ENCODE measurements at places on chromosomes 11 and 22.
A peak's percentile ranks its signal among the peaks of the same experiment; 100 is the strongest.

- DNase-seq = peak; percentile 81
Observed at GRCh38 chr11:109853156-109853776, 239.9 kb upstream of the ZC3H12C start.

DNA sequence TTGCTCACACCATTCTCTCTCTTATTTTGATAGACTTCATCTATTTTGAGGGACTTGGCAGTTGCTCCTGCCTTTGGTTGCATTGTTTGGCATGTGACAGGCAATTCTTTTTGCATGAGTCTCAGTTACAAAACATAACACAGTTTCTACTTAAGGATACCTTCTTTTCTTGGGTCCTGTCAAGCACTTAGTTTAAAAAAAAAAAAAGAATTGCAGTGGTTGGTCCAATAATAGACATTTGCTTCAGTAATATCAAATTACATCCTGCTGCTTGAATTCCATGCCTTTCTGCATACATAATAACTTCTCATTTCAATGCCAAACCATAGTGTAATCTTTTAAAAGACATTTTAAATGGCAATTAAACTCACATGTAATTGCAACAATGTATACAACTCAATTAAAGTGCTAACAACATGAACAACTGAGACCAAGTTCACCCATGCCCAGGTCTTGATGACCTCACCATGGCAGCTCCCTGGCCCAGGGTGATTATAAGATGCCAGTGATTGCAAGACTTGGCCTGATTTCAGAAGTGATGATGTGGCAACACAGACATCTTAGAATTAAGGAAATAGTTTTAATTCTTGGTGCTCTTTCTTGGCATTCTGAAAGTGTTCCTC, 32.2 kb upstream of the PLET1 start:
- DNase-seq = peak; percentile 97

GRCh38 chr11:34216706-34217105, 111.3 kb downstream of the NAT10 start:
- DNase-seq = no peak

GRCh38 chr11:19915808-19916207, 203.2 kb downstream of the NAV2 start:
- DNase-seq = no peak

- peak; percentile 16 for DNase-seq
Observed at GRCh38 chr11:110856996-110857812, 145.0 kb upstream of the ARHGAP20 start.

- no peak for DNase-seq
Observed at GRCh38 chr11:64250415-64251015, 815 bp upstream of the PLCB3 start.

- DNase-seq = no peak
Observed at GRCh38 chr22:22609291-22609690, 35.1 kb upstream of the GGTLC2 start.

DNA sequence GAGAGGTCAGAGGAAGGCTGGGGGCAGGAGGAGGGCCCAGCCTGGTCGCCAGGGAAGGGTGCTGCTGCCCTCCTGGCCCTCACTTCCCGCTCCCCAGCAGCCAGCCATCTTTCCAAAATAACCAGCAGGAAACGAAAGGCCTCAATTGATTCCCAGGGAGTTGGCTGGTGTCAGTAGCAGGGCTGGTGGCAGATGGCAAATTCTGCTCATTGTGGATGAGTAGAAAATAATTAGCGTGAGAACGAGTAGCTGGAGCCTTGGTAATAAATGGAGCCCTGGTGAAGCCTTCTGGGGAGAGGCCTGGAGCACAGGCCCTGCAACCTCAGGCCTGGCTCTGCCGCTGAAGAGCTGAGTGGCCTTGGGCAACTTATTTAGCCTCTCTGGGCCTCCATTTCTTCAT, 31.3 kb downstream of the DAGLA start:
- DNase-seq = no peak

- no peak for DNase-seq
Observed at GRCh38 chr22:46251816-46252380, 1.8 kb upstream of the CDPF1 start.

GRCh38 chr11:86186386-86186785, 58.2 kb upstream of the EED start:
- peak; percentile 70 for DNase-seq

DNA sequence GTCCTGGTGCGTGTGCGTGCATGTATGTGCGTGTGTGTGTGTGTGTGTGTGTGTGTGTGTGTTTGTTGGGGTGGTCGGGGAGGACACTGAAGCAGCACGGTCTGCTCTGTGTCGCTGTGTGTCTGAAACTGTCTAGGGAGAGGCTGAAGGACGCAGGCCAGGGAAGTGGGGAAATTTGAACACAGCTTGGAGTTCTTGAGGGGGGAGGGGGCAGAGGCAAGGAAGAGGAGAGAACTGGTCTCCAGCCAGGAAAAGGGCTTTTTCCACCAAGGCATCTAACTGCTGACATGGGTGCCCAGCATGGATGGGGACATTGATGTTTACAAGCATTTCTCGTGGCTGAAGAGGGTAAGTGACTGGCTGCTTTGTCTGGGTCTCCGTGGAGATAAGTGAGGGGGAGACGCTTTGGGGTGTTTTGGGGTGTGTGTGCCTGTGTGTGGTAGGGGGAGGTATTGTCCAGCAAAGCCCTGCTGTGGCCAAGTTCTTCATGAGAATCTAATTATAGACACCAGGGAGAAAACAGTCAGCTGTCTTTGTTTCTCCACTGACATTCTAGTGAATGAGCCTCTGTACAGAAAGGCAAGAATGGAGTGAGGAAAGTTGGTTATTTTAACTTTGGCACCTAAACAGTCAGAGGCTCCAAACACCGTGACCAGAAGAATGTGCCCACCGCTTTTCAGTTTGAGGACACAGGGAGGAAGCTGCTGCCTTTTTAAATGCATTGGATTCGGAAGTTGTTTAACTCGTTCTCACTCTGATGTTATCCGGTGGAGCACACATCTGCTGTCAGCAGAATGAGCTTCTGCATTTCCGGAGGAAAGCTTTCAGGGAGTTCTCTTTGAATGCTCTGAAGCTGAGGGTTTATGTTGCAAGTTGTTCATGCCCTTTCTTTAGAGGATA, 63.7 kb downstream of the PPFIBP2 start:
- DNase-seq = peak; percentile 55

DNA sequence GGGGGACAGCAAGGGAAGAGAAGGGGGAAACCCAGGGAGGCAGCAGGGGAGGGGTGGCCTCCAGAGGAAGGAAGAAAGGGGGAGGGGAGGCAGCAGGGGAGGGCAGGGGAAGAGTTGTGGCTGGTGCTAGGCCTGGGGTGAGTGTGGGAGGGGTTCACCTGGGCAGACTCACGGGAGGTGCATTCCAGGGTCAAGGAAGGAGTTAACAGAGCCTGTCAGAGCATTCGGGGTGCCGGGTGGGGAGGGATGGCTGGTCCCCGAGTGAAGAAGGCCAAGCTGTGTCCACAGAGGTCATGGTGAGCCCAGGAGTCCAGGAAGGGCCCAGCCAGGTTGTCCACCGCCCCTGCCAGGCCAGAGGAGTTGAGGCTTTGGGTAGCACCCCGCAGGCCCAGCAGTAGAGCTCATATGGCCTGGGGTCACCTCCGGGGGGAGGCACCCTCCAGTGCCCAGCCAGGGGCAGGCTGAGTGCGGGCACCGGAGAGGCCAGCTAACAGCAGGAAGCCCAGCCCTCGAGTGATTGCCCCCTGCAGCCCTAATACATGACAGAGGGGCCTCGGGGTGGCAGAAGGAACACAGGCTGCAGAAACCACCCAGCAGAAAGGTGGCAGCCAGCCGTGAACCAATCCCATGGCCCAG, 31.1 kb upstream of the PPARA start:
- no peak for DNase-seq

GRCh38 chr11:961921-962320, 36.3 kb downstream of the AP2A2 start:
- no peak for DNase-seq

DNA sequence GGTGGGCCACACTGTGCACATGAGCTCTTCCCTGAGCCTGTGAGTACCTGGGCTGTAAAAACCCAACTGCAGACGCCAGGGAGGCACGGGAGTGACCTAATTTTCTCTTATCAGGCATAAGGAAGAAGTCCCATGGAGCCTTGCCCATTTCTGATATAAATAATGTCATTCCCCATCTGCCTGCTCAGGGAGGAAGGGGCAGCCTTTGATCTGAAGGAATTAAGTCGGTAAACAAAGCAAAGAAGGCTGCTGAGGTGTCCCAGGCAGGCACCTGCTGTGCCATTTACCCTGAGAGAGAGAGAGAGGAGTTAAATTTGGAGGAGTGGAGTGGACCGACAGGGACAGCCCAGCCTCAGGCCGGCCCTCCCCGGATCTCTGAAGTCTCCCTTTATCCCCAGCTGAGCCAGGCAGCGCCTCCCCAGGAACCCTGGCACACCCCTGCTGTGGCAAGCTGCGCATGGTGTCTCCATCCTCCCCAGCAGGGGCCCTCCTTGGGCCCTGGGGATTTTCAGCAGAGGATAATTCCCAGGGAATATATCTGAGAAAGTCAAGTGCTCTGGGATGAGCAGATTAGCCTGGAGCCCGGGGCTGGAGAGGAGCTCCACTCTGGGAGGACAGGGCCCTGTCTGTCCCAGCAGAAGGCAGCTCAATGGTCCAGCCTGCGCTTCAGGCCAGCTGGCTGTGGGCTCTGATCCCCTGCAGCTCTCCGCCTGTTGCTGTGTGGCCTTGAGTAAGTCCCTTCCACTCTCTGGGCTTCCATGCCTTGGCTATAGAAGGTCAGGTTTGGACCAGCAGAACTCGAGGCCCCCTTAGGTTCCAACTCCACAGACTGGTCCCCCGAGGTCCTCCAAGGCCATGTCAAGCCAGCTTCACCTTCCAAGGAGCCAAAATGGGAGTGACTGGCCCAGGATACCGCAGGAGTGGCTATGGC, 17.5 kb upstream of the CABP7 start:
- DNase-seq = no peak

- DNase-seq = no peak
Observed at GRCh38 chr11:117603932-117604331, 193.1 kb downstream of the DSCAML1 start.

DNA sequence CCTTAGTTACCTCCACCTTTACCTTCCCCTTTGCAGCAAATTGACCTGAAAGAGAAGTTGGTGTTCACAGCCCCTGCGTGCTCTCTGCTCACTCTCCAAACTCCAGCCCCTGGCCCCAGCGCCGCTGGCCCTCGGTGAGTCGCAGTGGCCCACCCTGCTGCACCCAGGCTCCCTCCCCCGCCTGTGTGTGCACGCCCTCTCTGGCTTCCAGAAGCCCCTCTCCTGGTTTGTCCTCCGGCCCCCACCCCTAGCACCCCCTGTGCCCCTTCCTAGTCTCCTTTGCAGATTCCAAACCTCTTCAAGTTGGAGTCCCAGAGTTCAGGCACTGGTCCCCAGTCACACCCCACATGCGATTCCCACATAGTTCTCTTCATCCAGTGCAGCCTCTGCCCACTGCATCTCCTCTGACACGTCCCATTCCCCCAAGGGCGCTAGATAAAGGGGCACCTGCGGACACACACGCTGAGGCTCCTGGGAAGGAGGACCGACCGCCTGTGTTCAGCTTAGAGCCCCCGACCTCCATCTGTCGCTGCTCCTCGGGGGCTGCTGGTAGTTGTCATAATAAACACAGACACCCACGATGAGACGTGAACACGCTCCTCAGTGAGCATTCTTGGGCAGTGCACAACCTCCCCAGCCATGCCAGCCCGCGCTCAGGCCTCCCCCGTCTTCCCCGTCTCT, 1.5 kb upstream of the PHRF1 start:
- DNase-seq = no peak

GRCh38 chr11:16979703-16980622, 34.3 kb downstream of the PLEKHA7 start:
- DNase-seq = no peak

GRCh38 chr22:19232623-19233022, 54.1 kb upstream of the SLC25A1 start:
- DNase-seq = no peak

DNA sequence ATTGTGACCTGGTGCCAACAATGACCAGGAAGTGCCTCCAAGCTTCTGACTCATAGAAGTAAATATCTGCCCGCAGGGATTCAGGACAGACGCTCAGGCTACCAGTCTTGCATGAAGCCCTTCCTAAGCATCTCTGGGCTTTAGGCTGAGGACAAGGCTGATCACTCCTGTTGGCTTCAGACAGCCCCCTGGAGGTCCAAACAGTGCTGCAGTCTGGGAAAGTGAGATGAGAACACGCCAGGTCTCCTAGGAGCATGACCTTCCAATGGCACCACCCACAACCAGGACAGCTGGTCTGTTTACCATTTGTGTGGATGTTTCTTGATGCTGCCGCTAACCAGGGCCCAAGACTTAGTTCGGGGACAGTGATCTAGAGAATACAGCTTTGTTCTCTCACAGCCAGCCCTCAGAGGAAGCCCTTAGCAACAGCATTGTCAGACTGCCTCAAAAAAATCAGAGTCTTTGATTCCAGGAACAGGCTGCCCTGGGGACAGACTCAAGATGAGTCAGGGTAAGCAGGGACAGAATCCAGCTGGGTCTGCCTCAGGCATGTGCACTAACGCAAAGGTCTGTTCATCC, 111.2 kb downstream of the ZNF280B start:
- DNase-seq = peak; percentile 61

- DNase-seq = no peak
Observed at GRCh38 chr11:65806979-65807378, 20.1 kb downstream of the OVOL1 start.

GRCh38 chr11:108568195-108568858, 25.2 kb downstream of the EXPH5 start:
- DNase-seq = peak; percentile 23

DNA sequence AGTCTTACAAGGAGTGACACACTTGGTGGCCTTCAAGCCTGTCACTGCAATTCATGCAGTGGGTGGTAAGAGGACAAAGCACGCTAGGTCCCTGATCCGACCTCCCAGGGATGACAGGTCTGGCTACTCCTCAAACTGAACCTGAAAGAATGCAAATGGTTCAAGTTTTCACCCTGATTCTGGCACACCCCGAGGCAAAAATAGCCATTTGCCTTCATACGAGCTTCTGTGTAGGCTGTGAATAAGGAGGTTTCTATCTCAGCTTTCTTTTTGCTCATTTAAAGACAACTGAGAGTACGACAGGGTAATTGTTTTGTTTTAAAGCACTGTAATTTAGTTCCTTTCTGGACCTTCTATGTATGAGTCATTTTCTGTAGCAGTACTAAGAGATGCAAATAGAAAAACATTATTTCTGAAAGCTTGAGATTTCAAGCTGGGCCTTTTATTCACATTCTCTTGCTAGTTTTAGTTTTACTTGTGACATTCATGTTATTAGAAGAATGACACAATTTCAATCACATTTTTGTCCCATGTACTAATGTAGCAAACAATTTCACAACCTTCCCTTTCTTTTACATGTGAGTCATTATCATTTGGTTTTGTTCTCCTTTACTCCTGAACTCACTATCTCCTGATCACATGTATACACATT, 56.6 kb upstream of the FDX1 start:
- DNase-seq = peak; percentile 66

- DNase-seq = peak; percentile 29
Observed at GRCh38 chr11:14544611-14545010, 24.4 kb upstream of the PSMA1 start.

GRCh38 chr11:57335343-57336110, at the start of gene SSRP1:
TSS of gene SSRP1 (minus strand) at chr11:57335892. CDS start at chr11:57335121, 771 bp downstream.
- peak; percentile 85 for DNase-seq

Data from AG10803 (cell line).